Endothelial cell of umbilical vein (primary cell): ENCODE measurements at places on chromosomes 16 and 17. TPM values are rescaled to one million over a fixed set of nuclear protein-coding genes. Genes with fewer than 3 reads are reported as not detected.

DNA sequence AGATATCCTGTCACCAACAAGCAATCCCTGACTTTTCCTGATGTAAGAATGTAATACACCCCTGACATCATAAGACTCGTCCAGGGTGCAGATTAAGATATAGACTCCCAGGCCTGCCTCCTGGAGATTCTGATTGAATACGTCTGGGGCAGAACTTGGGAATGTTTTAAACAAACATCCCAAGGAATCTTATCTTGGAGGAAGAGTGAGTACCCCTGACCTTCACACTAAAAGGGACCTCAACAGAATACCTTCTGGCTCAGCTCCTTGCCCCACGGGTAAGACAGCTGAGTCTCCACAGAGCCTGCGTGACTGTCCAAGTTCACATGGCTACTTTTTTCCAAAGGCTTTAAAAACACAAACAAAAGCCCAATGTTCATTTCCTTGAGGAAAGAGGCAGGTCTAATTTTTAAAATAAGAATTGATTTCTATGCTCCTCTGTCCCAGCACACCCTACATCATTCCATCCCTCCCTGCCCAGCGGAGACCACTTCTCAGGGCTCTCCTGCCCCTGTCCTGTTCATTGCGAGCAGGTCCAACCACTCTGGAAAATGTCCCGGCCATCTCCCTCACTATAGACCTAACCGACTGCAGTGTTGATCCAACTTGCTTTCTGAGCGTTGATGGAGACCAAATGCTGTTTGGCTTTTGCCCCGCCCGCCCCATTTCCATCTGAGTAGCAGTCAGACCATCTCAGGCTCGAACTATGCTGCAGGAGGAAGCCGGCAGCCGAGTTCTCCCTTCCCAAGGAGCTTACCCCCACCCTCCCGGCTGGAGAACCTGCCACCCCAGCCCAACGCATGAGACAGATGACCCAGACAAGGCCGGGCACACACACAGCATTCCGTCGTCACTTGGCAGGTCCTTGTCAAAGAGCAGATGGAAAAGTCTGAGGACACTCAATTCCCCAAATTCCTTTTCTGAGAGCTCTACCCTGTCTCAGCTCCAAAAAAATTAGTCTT is 44.1 kb upstream of the MYH10 start:
- H3K4me1 ChIP-seq = peaks cover 18% of the 10 kb centered on the region
- H3K4me3 ChIP-seq = no peak overlapping the region
- H3K27ac ChIP-seq = peak overlapping the region; percentile 7
- no peaks in the 10 kb centered on the region for H3K36me3 ChIP-seq

GRCh38 chr17:4417129-4417667 is 16.5 kb upstream of the SPNS3 start:
- no peak overlapping the region for H3K4me3 ChIP-seq
- no peaks in the 10 kb centered on the region for H3K4me1 ChIP-seq
- H3K27me3 ChIP-seq = no peaks in the 10 kb centered on the region
- DNase-seq = no peak
- H3K27ac ChIP-seq = no peak overlapping the region
- H3K36me3 ChIP-seq = no peaks in the 10 kb centered on the region

KRTAP4-4 gene
- not detected in 2 replicates for total RNA-seq

DNA sequence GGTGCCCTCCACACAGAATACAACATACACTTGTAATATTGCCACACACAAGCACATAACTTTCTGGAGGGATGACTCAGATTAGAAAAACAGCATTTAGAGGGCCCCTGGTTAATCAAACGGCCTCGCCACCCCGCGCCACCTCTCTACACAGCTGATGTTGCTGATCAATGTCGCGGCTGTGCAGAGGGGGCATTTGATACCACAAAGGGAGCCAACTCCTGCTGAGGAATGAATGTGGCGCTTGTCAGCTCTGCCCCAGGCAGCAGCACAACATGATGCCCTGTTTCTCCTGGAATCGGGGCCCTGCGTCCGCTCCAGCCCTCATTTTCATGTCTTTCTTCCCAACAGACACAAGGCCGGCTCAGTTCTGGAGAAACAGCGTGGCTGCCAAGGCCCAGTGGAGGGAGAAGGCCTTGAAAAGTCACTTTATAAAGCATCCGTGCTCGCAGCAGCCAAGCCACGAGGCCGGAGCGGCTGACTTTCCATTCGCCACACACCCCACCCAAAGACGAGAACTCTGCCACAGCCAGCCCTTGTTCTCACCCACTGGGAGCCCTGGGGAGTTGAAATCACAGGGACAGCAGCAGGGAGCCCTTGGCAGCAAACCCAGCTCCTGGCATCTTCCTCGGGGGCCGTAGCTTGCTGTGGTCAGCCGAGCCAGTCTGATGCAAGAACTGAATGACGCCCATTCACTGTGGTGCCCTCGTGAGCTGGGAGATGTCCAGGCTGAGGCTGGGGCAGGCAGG is 65.6 kb downstream of the XYLT1 start:
- no peak overlapping the region for H3K4me3 ChIP-seq
- no peaks in the 10 kb centered on the region for H3K36me3 ChIP-seq
- DNase-seq = no peak
- no peaks in the 10 kb centered on the region for H3K27me3 ChIP-seq

DNA sequence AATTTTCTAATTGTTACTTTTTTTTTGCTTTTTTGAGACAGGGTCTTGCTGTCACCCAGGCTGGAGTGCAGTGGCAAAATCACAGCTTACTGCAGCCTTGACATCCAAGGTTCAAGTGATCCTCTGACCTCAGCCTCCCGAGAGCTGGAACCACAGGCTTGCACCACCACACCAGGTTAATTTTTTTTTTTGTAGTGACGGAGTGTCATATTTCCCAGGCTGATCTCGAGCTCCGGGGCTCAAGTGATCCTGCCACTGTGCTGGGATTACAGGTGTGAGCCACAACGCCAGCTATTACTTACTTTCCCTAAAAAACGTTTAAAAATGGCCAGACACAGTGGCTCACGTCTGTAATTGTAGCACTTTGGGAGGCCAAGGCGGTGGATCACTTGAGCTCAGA is 6.6 kb downstream of the NPLOC4 start:
- no peak overlapping the region for H3K27ac ChIP-seq
- no peaks in the 10 kb centered on the region for H3K27me3 ChIP-seq
- peaks cover under 1% of the 10 kb centered on the region for H3K4me1 ChIP-seq

TMEM114 gene
- not detected in 2 replicates for total RNA-seq

- no peak overlapping the region for H3K4me3 ChIP-seq
- no peaks in the 10 kb centered on the region for H3K36me3 ChIP-seq
- no peak for DNase-seq
- no peak overlapping the region for H3K27ac ChIP-seq
- peaks cover 4% of the 10 kb centered on the region for H3K27me3 ChIP-seq
Measured at GRCh38 chr17:41676058-41676419, 12.6 kb upstream of the EIF1 start.

KRT28 gene
- total RNA-seq = not detected in 2 replicates
